Esophagus mucosa (tissue), 1 donor: ENCODE measurements at places on chromosomes 3 and 15.

- ATAC-seq: no peak
Measured at GRCh38 chr15:48751595-48751994, 59.3 kb downstream of the CEP152 start.

DNA sequence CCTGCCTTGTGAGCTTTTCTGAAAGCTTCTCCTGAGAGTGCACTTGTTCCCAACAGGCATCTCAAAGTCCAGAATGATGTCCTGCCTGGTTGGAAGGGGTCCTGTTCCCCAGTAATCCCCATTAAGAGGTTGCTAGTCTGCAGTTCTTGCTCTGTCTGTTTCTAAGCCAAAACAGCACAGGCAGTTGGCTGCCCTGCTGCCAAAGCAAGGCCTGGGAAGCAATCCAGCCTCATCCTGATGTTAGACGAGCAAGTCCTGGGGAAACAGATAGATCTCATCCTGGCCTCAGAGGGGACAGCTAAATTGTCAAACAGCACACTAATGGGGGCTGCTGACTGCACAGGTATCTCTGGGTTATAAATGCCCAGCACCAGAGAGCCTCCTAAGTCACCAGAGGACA is 198.0 kb downstream of the EPHB1 start:
- ATAC-seq: no peak

GRCh38 chr3:133377396-133377795 is 22.5 kb upstream of the BFSP2 start:
- ATAC-seq: peak; percentile 43

GRCh38 chr3:128100161-128100560 is 23.5 kb downstream of the RUVBL1 start:
- ATAC-seq: no peak

GRCh38 chr3:20564966-20565365 is 379.0 kb upstream of the SGO1 start:
- ATAC-seq: no peak

- ATAC-seq: no peak
Measured at GRCh38 chr3:118180853-118181252, 853.8 kb downstream of the IGSF11 start.

DNA sequence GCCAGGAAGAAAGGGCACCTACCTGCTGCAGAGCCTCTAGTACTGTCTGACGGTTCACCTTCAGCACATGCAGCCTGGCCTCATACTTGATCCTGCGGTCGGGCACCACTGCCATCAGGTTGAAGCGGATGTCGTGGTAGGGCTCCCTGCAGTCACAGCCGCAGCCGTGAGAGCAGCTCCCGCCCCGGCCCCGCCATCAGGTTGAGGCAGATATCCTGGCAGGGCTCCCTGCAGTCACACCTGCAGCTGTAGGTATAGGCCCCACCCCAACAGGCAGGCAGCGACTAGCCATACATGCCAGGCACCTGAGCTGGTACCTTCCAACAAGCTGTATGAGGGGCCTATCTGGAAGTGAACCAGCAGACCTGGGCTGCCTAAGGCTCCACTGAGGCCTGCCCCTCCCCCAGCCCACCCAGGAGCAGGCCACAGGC is 38.7 kb downstream of the SEMA3G start:
- peak; percentile 66 for ATAC-seq

GRCh38 chr15:68888419-68888818 is 41.9 kb upstream of the SPESP1 start:
- no peak for ATAC-seq

- ATAC-seq: no peak
Measured at GRCh38 chr3:47761046-47761445, 20.6 kb downstream of the SMARCC1 start.

DNA sequence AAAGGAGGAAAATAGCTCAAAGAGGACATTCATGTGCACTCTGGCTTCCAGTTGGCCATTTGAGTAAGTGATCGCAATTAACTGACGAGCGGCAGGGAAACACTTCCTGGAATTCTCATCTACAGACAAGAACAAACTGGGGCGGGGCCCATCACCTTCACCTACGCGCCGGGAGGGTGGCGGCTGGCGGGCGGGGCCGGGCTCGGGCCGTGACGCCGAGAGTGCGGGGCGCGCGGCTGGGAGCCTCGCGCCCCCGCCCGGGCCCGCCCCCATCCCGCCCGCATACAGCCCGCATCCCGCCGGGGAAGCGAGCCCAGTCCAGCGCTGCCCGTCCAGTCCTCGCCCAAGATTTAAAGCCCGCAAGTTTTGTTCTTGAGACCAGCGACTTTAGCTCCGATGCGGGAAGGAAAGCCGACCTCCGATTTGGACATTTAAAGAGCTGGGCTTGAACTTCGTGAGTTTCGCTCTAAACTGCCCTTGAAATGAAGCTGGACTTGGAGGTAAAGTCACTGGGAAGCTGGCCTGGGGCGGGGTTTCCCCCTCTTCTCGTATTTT is at the start of gene B3GNT5:
TSS of gene B3GNT5 (plus strand) at position 281 of the 555 bp plus-strand sequence. CDS start 16,546 bp downstream, outside the sequence.
- peak; percentile 89 for ATAC-seq
